ENCODE measurements at places on chromosomes 7 and 10. TPM values are rescaled to one million over a fixed set of nuclear protein-coding genes. Genes with fewer than 3 reads are reported as not detected.

DNA sequence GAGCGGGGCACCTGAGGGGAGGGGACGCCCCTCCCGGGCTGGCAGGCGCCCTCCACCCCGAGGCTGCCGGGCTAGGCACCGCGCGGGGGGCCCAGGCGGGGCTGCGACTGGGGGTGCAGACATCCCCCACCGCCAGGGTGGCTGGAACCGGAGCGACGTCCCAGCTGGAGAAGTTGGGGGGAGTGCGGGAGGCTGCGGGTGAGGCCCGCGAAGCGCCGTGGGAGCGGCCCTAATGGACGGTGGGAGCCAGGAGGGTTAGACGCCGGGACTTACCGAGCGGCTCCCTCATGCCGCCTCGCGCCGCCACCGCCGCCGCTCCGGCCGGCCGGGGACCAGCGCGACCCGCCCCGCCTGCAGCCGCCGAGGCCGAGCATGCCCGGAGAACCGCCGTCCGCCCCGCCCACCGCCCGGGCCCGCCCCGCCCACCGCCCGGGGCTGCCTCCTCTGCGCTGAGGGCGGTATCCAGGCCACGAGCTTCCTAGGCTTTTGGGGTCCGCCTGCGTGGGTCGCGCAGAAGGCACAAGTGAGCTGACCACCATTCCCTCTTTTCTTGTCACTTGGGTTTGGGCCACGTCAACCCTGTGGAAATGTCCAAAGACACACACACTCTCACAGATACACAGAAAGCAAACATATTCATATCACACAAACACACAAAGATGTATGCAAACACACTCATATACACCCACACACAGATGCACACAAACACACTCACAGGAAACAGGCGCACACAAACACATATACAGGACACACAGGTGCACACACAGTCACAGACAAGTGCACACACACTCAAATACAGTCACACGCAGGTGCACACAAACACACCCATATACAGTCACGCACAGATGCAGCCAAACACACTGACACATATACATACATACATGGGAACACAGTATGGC is at the start of gene JCAD:
JCAD (minus strand) TSS at position 378 of the 899 bp plus-strand sequence. CDS start 11,774 bp downstream, outside the sequence.
- DNase-seq, result peak; percentile 74

DNA sequence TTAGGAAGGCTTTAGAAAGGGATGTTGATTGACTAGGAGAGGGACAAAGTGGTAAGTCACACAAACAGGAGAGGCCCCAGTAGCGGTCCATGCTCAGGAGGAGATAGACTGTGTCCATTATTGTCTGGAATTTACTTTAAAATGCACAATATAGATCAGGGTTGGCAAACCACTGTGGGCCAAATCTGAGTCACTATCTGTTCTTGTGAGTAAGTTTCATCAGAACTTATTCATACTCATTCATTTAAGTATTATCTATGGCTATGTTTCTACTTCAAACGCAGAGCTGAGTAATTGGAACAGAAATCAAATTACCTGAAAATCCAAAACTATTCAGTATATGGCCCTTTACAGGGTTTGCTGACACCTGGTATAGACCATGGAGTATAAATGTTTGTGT is 166.5 kb downstream of the COL28A1 start:
- DNase-seq, result peak; percentile 23

GRCh38 chr7:96669812-96670211 is 39.8 kb downstream of the SEM1 start:
- DNase-seq, result no peak

The OR2F1 gene
- not detected for polyA plus RNA-seq

The IFIT2 gene
- 9.5 TPM for polyA plus RNA-seq

The VSTM2A gene
- polyA plus RNA-seq, result not detected

DNA sequence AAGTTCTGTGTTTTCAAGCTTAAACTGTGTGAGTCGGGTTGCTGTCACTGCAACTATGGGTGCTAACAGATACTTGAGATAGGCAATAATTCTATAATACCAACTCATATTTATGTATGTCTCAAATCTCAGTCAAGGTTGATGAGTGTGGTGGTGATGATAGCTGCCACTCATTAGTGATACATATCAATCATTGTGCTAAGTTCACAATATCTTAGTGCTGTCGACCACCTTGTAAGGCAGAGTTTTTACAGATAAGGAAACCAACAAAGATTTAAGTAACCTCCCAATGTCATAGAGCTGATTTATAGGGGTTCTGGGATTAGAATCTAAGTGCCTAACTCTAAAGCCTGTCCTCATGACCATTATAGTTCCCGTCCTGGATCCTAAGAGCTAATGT is 82.5 kb downstream of the ELAPOR2 start:
- no peak for DNase-seq

Data from GM23248 (cell line).